NCI-H1436 (cell line): ENCODE measurements at places on chromosomes 4 and X.

GRCh38 chr4:76341063-76341462 is 34.5 kb downstream of the STBD1 start:
- DNase-seq, result no peak

DNA sequence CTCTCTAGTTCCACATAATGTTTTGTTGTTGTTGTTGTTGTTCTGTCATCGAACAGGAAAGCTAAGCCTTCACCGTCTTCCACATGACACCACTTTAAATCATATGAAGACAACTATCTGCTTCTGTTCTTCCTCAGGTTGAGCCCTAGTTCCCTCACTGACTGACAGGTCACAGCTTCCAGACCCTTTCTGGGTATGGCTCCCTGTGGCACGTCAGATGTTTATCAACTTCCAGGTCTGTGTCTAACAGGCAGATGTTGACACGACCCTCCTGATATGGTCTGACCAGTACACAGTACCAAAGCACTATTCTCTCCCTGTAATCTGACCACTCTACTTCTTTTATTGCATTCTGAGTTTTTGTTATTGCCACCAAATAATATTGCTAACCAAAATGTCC is 51.4 kb downstream of the PRDM5 start:
- DNase-seq, result no peak

DNA sequence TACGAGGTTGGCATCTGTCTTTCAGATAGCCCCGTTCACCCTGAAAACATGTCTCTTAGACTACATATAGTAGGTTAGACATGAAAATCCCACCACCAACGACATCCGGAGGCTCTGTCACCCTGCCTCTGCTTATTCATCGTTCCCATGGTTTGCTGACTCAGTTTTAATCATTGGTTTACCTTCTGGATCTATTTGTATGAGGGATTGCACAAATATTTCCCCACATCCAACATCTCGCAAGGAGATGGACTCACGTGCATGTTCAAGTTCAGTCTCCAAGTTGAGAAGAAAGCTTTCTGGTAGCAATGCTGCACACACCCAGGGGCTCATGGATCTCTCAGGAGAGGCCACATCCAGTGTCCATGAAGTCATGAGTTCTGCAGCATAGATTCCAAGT is 10.8 kb downstream of the CETN2 start:
- DNase-seq, result no peak

GRCh38 chrX:39837688-39838087 is 260.1 kb downstream of the BCOR start:
- no peak for DNase-seq

DNA sequence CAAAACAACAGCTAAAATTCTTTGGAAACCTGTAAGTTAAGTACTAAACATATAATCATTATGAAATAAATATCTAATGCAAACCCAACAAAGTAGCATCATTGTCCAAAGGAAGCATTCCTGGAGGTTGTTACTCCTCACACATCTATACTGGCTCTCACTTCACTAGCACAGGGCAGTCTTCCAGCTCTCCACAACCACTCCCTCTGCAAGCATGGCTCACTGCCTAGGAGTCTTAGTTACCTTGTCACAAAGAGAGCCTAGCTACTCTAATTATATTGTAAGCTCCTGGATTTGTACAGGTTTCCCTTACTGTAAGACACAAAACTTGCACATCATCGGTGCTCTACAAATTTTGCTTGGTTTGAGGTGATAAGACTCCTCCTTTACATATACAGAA is 76.1 kb downstream of the AMMECR1 start:
- no peak for DNase-seq
